ENCODE measurements at places on chromosomes 1 and 21. TPM values are rescaled to one million over a fixed set of nuclear protein-coding genes. Genes with fewer than 3 reads are reported as not detected.

DNA sequence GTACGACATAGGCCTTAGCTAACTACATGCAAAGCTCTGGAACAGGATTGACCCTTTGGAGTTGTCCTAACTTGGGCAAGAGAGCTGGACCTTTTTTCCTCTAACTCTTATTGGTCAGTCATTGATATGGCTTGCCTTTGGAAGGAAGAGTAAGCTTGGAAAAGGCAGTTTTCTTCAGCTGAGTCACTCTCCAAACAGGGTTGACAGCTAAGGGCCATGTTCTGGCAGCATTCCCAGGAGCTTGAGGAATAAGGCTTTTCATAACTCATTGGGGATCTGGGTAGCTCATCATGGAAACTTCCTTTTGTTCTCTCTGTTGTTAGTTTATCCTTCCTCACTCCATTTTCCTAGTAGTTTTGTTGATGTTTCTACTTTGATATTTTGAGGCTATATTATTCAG lies 14.5 kb upstream of the ERRFI1 start:
- peaks cover 14% of the 10 kb centered on the region for H3K4me1 ChIP-seq
- no peak overlapping the region for H3K4me3 ChIP-seq
- no peaks in the 10 kb centered on the region for H3K27me3 ChIP-seq
- peak overlapping the region; percentile 72 for H3K27ac ChIP-seq
- DNase-seq: no peak

- DNase-seq: peak; percentile 50
- no peaks in the 10 kb centered on the region for H3K27me3 ChIP-seq
- no peak overlapping the region for H3K4me3 ChIP-seq
- H3K36me3 ChIP-seq: no peaks in the 10 kb centered on the region
- H3K27ac ChIP-seq: no peak overlapping the region
Measured at GRCh38 chr1:109717729-109718128, 5.7 kb downstream of the GSTM5 start.

DNA sequence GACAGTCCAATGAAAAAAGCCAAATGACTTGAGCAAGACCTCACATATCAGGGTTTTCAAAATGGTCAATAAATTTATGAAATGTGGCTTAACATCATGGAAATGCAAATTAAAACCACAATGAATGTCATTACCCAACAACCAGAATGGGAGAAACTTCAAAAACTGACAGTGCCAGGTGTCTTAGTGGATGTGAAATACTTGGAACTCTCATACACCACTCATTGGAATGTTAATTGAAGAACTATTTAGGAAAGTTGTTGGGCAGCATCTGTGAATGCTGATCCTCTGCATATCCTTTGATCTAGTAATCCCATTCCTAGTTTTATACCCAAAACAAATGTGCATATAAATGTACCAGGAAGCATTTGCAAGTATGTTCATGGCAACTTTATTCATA lies 19.2 kb upstream of the BACH1 start:
- H3K27me3 ChIP-seq: no peaks in the 10 kb centered on the region
- DNase-seq: no peak
- no peak overlapping the region for H3K27ac ChIP-seq
- H3K4me3 ChIP-seq: no peak overlapping the region

The CD52 gene
- total RNA-seq: 3.8 TPM

GRCh38 chr1:36912365-36912865 lies 121.9 kb downstream of the GRIK3 start:
- no peaks in the 10 kb centered on the region for H3K36me3 ChIP-seq
- no peak overlapping the region for H3K27ac ChIP-seq
- H3K4me1 ChIP-seq: no peaks in the 10 kb centered on the region
- no peak overlapping the region for H3K4me3 ChIP-seq
- H3K27me3 ChIP-seq: no peaks in the 10 kb centered on the region

The TMCC2 gene
- total RNA-seq: 8.2 TPM

The S1PR1 gene
- total RNA-seq: 98.5 TPM

DNA sequence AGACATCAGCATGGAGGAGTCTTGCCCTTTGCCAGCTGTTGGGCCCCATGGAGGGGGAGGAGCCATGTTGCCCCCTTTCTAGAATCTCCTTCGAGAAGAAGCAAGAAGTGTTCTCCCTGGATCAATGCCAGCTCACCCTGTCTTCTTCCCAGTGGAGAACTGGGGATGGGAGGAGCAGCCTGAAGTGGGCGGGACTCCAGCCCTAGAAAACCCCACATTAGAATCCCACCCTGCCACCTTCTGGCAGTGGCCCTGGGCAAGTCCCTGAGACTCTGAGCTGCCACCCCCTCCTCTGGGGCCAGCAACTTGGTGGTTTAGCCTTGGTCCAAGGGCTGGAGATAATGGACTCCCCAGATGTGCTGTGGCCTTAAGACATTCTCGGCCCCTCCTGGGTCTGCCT lies 51.7 kb downstream of the PAX7 start:
- H3K4me3 ChIP-seq: no peak overlapping the region
- H3K36me3 ChIP-seq: no peaks in the 10 kb centered on the region
- H3K4me1 ChIP-seq: no peaks in the 10 kb centered on the region
- DNase-seq: no peak
- H3K27ac ChIP-seq: no peak overlapping the region

- peaks cover 83% of the 10 kb centered on the region for H3K27me3 ChIP-seq
- H3K36me3 ChIP-seq: no peaks in the 10 kb centered on the region
- DNase-seq: no peak
- no peak overlapping the region for H3K4me3 ChIP-seq
- H3K4me1 ChIP-seq: peaks cover 52% of the 10 kb centered on the region
- H3K27ac ChIP-seq: no peak overlapping the region
Measured at GRCh38 chr1:165351863-165352441, 4.6 kb downstream of the LMX1A start.

The DENND2D gene
- 4.6 TPM for total RNA-seq

The OR2T11 gene
- not detected for total RNA-seq

The GBP2 gene
- 103 TPM for total RNA-seq
